ENCODE measurements at places on chromosomes 16 and 17.

DNA sequence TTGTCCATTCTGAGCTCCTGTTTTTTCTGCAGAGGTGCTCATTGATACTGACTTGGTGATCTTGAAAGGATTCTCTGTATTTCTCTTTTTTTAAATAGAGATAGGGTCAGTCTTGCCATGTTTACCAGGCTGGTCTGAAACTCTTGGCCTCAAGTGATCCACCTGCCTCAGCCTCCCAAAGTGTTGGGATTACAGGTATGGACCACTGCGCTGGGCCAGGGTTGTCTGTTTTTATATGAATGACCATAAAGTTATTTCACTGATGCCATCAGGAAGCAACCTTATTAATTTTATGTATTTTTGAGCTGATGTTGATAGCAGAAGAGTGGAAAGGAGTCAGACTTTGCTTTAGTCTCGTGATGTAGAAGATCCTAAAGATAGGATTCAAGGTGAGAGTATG, 35.7 kb upstream of the METTL9 start:
- no peak for DNase-seq

- DNase-seq, result no peak
These were observed 79.3 kb downstream of the MRC2 start for GRCh38 chr17:62706598-62707424.

DNA sequence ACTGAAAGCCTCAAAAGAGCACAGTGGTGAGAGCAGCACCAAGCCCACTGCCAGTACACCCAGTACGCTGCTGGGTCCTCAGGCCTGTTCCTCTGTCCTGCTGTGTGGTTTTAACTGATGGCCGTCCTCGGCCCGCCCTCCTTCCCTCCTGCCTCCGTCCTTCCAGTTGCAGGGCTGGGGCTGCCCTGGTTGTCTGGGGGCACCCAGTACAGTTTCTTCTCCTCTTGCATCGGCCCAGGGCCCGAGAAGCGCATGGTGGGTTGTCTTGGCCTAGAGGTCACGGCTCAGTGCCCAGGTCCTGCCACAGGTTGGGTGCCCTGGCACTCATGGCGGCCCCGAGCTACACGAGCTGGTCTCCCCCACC, 70.8 kb upstream of the KCTD5 start:
- DNase-seq, result no peak

GRCh38 chr17:78745407-78746088, 36.5 kb downstream of the CYTH1 start:
- no peak for DNase-seq

DNA sequence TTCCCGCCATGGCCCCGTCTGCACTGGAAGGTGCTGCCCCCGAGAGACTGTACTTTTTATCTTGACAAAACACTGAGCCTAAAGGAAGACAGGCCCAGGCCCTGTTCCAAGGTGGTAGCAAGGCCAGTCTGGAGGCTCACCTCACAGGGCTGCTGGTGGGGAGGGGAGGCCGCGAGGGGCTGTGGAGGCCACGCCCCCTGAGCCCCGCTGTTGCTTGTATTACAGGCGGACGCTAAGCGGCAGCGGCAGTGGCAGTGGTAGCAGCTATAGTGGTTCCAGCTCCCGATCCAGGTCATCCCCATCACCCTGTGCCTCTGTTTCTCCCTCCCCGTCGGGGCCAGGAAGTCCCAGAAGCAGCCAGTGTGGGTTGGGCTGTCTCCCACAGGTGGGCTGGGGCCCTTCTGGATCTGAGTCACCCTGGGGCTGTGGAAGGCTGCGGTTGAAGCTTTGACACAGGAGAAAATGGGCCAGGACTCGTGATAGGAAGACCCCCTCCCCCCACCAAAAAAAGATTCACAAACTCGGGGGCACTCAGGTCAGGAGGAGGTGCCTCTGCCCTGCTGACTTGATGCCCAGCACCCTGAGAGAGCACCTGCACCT, 13.3 kb upstream of the IL17C start:
- no peak for DNase-seq

DNA sequence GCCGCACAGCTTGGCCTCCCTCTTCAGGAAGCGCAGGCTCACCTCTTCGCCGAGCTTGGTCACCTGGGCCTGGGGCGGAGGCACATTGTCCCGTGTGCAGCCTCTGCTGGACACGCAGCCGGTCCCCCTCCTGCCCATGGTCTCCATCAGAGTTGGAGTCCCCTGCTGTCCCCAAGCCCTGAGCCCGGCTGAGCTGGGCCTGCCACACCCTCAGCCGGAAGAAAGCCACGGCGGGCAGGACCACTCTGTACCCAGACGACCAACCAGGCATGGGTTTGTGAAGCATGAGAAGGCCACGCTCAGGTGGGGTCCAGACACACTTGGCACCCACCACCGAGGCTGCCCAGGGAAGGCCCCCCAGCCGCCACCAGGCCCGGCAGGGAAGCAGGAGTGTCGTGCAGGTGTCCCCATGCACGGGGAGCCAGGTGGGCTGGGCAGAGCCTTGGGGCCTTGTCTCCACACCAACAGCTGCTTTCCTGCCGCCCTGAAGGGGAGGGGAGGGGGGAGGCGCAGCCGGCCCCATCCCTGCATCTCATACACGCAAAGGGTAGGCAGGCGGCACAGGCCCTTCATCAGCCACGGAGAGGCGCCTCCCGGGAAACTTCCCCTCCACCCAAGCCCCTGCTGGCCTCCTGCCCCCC, 5.2 kb downstream of the CCDC154 start:
- no peak for DNase-seq

DNA sequence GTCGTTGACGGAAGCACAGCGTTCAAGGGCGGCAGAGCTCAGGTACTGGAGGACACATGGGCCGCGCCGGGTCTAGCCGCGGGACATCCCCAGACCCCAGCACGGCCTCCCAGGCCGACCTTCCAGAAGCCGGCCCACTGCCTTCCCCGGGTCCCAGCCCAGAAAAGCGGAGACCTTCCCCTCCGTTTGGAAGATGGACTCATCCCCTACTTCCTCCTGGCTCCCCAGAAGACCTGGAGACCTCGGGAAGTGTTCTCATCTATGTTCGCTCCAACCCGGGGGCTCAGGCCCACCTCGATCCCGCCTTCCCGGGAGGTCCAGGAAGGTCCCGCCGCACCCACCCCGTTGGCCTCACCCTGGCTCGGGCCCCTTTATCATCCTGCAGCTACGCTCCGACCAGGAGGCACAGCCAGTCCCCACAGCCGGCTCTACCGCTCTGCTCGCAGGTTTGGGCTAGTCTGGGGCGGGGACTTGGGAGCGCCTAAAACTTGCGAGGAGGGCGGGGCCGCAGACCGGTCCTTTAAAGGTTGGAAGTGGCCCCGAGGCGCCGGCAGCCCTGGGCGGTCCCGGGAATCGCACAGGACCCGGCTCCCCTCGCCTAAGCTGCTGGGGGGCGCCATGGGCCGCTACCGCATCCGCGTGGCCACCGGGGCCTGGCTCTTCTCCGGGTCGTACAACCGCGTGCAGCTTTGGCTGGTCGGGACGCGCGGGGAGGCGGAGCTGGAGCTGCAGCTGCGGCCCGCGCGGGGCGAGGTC, at the start of gene ALOX12:
Gene ALOX12 (plus strand): TSS at position 550 of the 756 bp plus-strand sequence. CDS start 69 bp downstream, at position 619.
- DNase-seq, result no peak

DNA sequence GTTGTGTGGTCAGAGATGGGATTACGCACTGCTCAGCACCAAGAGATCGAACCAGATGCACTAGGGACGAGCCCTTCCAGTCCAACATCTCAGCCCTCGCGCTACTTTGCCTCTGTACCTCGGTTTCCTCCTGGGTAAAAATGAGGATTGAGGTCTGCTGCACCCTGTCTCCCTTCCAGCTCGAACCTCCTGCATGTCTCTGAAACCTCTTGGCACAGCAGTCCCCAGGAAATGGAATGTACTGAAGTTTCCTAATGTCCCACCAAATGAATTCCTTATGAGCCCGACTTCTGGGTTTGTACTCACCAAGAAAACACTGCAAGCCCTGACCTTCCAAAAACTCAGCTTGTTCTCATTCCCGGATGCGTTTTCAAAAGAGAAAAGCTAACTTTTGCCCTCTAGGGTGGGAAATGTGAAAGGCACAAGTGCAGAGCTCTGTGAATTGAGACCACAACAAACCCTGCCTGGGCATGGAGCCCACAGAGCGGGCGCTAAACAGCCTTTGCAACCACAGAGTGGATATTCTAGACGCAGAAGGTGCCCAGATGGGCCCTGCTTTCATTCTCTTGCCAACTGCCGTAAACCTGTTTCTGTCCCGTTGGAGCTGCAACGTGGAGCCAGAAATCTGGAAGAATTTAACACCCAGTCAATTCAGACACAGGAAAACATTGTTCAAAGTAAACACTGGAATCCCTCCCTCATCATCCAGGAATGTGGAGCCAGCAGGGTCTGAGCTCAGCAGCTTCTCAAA, 10.3 kb downstream of the CDRT4 start:
- DNase-seq, result no peak

DNA sequence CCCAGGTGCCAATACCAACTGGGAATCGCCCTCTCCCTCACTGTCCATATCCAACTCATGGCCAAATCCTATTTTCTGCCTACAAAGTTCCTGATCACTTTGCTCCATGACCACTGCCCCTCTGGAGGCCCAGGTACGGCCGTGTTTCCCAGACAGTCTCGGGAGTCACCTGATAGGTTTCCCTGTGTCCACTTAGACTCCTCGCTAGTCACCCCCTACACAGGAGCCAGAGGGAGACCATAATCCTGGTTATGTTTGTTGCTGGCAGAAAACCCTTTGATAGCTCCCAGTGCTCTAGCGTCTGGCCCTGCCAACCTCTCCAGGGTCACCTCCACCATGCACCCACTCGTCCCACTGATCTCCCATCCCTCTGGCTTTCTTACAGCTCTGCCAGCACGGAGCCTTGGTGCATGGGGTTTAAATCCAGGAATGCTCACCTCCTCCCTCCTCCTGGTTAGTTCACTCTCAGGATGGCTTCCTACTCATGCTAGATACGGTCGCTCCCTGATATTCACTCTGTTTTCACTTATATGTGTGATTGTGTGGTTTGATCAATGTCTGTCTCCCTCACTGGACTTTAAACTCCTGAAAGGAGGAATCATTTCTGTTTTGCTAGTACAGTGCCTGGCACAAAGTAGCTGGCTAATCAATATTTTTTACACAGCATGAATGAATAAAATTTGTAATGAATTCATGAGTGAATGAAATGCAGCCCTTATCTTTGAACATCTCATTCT, 7.5 kb upstream of the CALB2 start:
- DNase-seq, result no peak

DNA sequence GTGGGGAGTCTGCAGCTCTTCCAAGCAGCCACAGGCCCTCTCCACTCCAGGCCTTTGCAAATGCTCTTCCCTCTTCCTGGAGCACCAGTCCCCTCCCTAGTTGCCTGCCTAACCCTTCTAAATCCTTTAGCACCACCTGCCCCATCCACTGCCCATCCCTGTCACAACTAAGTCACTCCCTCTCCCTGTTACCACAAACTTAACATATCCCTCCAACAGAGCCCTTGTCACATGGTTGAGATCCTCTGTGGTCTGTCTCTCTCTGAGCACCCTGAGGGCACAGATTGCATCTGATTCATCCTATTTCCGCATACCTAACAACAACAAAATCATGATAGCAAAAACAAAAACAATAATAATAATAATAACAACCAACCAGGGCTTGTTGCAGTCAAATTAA, 11.0 kb upstream of the BEAN1 start:
- no peak for DNase-seq

DNA sequence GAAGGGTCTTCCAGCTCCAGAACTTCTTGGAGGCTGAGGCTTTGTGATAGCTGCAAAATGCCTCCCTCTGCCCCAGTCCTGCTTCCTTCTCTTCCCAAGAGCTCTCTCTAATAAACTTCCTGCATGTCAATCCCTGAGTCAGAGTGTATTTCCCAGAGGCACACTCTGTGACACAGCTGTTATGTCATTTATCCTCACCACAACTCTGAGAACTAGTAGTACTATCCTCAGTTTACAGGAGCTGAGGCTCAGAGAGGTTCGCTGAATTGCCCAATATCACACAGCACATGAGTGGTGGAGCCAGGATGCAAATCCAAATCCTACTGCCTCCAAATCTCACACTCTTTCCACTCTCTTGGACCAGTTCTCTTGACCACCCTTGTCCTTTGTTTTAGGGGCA, 20.0 kb downstream of the UNC45B start:
- DNase-seq, result no peak

DNA sequence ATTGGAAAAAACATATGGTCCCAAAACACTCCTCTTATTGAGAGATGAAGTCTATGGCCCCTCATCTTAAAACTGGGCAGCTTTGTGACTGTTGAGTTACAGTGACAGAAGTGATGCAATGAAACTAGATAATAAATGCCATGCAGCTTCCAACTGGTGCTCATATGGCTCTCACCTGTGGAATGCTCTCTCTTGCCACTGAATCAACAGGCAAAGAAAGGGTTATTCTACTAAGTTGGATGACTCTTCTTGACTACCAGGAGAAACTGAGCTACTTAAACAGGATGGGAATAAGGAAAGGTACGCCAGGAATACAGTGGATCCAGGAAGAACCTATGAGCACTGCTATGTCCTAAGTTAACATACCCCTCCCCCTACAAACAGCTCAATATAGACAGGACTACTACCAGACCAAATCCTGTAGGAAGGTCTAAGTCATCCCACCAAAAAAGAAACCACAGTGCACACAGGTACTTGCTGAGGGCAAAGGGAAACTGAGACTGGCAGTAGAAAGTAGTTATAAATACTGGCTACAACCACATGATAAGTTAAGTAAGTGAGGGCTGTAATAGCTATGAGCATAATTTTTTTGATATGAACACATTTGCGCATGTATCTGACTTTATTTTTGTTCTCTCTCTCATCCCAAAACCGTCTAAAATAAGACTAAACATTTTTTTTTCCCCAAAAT, 398.5 kb downstream of the ZFHX3 start:
- DNase-seq, result no peak

- DNase-seq, result no peak
These were observed 94.7 kb upstream of the TNRC6C start for GRCh38 chr17:77863814-77864161.

- DNase-seq, result no peak
These were observed at the start of gene MYO15A for GRCh38 chr17:18108401-18109312. Gene MYO15A, plus strand, starts transcription at chr17:18108756. Its CDS starts 10,045 bp downstream, at chr17:18118801.

- DNase-seq, result no peak
These were observed 615 bp downstream of the CARMIL2 start for GRCh38 chr16:67645397-67646121.

- no peak for DNase-seq
These were observed 171.7 kb downstream of the ZFHX3 start for GRCh38 chr16:72876221-72876620.

- DNase-seq, result no peak
These were observed 117.0 kb downstream of the RAB11FIP4 start for GRCh38 chr17:31508288-31509094.

GRCh38 chr16:5041600-5042133, 7.9 kb upstream of the NAGPA start:
- DNase-seq, result no peak

GRCh38 chr17:266701-267667, 85.5 kb upstream of the DOC2B start:
- no peak for DNase-seq

DNA sequence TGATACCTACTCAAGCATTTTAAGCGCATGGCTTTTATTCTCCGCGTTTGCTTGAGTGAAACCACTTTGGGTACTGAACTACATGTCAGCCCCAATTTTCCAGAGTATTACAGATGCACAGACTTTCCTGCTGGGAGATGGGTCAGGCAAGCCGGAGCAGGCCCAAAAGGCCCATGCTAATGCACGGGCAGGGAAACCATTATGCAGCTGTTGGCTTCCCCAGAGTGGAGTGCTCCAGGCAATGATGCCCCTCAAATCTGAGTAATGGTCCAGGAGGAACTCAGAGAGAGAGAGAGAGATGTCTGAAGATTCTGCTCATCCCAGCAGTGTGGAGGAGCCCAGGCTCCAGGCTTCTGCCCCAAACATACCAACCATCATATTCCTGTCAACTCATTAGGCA, 80.2 kb downstream of the CDH11 start:
- DNase-seq, result no peak

GRCh38 chr17:4631836-4632580, 9.5 kb downstream of the ALOX15 start:
- no peak for DNase-seq

All from right renal cortex interstitium (tissue), 3 donors.